Effector CD8-positive, alpha-beta T cell (primary cell): ENCODE measurements at places on chromosomes 16 and 17.

DNA sequence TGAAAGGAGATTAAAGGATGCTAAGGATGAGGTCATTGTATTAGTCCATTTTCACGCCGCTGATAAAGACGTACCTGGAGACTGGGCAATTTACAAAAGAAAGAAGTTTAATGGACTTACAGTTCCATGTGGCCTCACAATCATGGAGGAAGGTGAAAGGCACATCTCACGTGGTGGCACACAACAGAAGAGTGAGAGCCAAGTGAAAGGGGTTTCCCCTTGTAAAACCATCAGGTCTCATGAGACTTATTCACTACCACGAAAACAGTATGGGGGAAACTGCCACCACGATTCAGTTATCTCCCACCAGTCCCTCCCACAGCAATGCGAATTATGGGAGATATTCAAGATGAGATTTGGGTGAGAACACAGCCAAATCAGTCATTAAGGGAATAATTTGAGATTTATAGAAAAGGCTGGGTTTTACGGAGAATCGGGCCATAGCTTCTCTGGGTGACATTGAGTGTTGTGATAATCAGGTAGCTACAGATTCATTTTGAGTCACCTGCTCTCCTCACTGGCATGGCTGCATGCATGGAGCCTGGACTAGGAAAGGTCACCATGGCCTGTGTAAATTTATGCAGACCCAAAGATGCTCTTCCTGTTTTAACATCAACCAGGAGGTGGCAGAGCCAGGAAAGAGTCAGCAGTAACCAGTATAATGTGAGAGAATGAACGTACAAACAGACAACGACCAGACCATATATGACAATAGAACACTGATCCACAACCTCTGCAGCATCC, 40.5 kb upstream of the DYNLRB2 start:
- DNase-seq: no peak

- no peak for DNase-seq
Observed at GRCh38 chr17:49848019-49848473, at the start of gene TAC4. Gene TAC4 (minus strand): TSS chr17:49848069. CDS start chr17:49848017, 52 bp downstream.

GRCh38 chr16:28107232-28107631, 43.7 kb upstream of the GSG1L start:
- no peak for DNase-seq

DNA sequence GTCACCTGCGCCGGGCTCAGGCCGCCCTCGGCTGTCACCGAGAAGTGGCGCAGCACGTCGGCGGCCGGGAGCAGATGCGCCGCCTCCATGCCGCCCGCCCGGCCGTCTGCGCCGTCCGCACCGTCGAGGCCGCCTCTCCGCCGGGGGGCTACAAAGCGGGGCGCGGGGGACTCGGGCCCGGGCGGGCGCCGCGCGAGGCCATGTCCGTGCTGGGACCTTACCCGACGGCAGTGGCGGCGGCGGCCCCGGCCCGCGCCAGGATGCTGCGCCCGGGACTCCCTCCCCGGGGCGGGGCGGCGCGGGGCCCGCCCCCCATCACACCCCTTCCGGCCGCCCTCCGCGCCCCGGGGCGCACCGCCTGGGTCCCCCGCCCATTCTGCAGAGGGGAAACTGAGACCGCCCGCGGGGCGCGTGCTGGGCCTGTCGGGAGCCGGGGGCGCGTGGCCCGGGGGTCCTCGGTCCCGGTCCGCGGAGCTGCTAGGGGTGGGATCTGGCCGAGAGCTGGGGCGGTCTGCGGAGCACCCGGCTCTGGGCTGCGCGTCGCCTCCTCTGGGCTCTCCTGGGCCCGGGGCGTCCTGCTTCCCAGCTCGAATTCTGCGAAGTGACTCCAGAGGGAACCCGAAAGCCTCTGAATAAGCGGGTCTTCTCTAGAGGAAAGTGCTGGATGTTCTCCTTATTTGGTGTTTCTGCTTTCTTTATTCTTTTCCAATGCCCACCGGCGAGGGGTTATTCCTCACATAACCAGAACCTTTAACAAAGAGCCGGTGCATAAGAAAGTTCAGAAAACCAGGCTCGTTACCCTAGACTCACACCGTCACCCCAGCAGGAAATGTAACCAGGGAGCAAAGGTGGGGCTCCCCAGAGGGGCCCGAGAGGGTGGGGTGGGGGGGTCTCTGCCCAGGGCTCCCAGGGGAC, at the start of gene ATP2A3:
ATP2A3 (minus strand) TSS at position 235 of the 915 bp plus-strand sequence; CDS start at position 89, 146 bp downstream.
- DNase-seq: peak; percentile 43

DNA sequence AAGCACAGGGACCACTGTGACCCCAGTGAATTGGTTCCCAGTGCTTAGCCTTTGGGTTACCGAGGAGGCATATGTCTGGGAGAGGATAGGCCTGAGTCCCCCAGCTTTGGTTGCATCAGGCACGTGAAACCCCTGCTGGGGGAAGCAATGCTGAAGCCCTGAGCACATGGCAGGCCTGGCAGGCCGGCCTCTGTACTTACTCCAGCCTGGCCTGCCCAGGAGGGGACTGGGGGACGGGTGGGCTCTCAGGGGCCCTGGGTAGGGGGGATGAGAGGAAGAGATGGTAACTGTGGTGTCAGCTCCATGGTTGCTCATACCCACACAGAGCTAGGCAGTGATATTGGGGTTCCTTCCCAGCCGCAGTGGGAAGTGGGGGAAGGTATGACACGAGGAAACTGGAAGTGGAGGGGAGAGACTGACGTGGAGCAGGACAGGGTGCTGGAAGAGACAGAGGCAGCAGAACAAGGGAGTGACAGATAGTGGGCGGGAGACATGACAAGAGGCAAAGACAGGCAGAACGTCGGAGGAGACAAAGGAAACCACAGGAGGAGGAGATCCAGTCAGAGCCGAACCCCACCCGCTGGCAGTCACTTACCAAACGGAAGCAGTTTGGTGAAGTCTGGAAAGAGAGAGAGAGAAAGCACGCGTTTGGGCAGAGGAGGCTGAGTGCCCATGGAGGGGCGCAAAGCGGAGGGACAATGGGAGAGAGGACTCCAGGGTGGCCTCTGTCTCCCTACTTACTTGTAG, 9.1 kb downstream of the TMEM208 start:
- no peak for DNase-seq

- no peak for DNase-seq
Observed at GRCh38 chr16:71303938-71304337, 14.7 kb upstream of the CMTR2 start.

- no peak for DNase-seq
Observed at GRCh38 chr17:79031996-79032875, 8.3 kb downstream of the C1QTNF1 start.

DNA sequence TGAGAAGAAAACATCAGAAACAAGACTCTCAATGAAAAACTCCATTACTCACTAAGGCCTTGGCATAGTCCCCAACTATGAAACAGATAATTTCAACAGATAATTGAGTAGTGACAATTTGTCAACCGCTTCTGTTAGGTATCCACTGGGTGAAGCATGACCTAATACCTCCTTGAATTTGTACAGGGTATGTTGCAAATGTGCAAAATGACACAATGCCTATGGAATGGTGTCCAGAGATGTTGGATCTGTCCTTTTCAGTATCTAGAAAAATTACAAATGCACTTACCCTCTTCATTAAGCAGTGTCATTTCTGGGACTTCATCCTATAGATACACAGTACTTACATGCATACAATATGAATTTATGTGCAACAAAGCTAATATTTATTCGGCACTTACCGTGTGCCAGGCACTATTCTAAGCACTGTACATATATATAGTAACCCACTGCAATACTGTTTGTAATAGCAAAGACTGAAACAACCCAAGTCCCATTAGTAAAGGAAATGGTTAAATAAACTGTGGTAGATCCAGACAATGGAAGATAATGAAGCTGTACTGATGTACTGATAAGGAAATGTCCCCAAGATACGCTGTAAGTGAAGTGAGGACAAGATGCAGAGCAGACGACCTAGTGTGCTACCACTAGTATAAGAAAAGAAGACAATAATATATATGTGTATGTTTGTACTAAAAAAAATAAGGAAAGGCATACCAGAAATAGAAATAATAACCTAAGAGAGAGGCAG, 21.4 kb upstream of the SLC6A4 start:
- no peak for DNase-seq

- DNase-seq: no peak
Observed at GRCh38 chr17:74362810-74363498, 1.3 kb upstream of the BTBD17 start.

GRCh38 chr16:7319514-7319913, 13.1 kb upstream of the RBFOX1 start:
- no peak for DNase-seq

DNA sequence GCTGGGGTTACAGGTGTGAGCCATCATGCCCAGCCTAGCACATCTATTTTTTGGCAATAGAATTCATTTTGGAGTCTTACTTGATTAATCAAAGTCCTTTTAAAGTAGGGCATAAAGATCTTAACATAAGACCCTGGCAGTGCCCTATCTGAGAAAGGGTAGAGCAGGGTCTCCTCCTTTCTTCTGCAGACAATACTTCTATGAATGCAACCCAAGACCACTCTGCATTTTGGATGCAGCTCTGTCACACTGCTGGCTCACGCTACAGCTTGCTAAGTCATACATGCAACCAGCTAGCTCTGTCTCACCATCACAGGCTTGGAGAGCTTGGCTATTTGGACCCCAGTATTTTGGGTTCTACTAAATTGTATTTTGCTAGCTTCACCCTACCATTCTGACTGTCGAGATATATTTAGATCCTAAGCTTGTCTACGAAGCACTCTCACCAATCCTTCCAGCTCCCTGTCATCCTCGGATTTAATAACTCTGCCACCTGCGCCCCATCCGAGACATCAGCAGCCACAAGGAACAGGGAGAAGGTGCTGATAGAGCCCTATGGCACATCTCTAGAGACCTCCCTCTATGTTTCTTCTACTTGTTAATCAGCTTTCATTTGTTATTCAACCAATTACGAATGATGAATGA, 45.1 kb downstream of the RBFOX3 start:
- DNase-seq: no peak

DNA sequence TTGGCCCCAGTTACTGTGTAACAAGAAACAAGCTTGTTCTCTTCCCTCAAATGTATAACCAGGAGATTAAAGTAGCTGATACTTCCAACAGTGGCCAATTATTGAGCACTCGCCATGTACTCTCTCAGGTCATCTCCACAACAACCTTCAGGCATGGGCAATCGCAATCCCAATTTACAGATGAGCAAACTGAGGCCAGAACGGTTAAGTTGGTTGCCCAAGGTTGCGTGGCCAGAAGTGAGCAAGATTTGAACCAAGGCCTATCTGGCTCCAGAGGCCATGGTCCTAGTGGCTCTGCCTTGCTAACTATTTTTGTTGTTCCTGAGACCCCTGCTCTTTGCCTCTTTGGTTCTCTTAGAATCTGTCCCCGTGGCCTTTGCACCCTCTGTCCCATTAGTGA, 33.6 kb downstream of the IRX5 start:
- no peak for DNase-seq

DNA sequence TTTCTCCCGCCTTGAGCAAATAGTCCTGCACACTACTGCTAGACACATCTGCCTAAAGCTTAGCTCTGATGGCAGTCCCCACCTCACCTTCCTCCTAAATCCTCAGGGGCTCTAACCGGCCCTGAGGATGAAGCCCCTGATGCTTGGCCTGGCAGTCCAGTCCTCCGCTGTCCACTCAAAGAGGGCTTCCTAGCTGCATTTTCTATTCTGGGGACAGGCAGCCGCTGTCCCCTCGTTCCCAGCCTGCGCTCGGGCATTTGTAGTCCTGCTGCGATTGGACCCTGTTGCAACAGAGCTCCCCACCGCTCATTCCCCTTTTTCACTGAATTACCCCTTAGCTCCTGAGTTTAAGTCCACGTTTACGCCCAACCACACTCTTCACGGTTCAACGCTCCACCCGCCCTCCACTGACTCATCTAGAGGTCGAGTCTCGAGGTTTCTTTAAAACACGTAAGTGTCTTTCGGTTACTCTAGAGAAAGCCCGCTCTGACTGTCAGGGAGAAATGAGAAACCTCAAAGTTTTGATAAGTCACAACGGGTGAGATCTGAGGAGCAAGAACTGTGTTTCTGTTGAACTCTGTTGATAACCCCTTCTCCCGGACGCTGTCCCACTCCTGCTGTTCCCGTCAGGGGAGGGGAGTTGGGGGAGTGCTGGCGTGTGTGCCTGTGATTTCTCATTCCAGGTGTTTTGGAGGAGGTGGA, 4.5 kb downstream of the CCR7 start:
- peak; percentile 37 for DNase-seq

- DNase-seq: no peak
Observed at GRCh38 chr16:22035153-22035552, 27.2 kb downstream of the MOSMO start.

GRCh38 chr17:266701-267667, 85.5 kb upstream of the DOC2B start:
- no peak for DNase-seq

DNA sequence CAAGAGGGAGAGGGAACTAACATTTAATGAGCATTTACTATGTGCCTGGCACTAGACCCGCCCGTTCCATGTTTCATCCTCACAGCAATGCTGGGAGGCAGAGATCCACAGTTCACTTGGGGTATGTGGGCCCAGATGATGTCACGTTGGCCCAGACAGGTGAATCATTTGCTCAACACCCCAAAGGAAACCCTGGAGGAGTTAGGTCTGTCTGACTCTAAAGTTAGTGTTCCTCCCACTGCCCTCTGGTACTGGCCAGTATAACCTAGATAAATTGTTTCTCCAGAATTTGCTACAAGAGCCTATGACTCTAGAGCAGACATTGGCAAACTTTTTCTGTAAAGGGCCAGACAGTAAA, 164.6 kb downstream of the VPS53 start:
- DNase-seq: no peak

- no peak for DNase-seq
Observed at GRCh38 chr16:15757630-15758251, 99.1 kb downstream of the MYH11 start.

- peak; percentile 2 for DNase-seq
Observed at GRCh38 chr16:87203060-87203656, 114.0 kb downstream of the C16orf95 start.

GRCh38 chr16:56744996-56745640, 15.2 kb downstream of the NUP93 start:
- no peak for DNase-seq

GRCh38 chr17:32684087-32684958, 192.6 kb downstream of the MYO1D start:
- DNase-seq: no peak

GRCh38 chr16:89170346-89171215, 967 bp upstream of the CDH15 start:
- DNase-seq: no peak

DNA sequence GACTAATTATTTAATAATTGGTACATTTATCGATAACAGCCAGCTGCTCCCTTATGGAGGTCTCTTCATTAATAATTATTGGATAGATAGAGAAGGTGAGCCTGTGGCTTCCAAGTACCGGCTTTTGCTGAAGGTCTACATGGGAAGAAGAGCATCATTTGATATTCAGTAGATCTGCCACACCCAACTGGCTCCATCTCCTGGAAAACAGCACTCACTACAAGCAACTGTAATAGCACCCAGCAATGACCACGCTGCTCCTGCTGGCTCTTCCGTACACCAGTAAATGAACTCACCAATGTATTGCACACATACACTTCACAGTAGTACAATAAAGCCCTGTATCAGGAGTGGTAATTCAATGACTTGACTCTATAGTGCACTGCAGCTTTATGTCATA, 19.5 kb downstream of the MARVELD3 start:
- DNase-seq: no peak

DNA sequence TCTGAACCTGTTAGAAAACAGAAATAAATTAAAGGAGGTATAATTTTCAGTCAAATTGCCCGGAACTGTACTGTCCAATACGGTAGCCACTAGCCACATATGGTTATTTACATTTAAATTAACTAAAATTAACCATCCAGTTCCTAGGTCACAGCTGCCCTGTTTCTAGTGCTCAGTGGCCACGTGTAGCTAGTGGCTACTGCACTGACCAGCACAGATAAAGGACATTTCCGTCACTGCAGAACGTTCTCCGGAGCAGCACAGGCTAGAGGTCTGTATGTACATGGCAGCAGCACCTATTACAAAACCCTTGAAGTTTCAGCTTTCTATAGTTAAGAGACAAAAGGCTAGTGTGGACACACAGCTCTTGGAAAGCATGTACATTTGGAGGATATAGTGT, 33.7 kb downstream of the CPSF4L start:
- DNase-seq: no peak
